NCI-H1694 (cell line): ENCODE measurements at places on chromosomes 1 and 21.

- DNase-seq: no peak
Measured at GRCh38 chr1:227072991-227073390, 132.9 kb downstream of the COQ8A start.

DNA sequence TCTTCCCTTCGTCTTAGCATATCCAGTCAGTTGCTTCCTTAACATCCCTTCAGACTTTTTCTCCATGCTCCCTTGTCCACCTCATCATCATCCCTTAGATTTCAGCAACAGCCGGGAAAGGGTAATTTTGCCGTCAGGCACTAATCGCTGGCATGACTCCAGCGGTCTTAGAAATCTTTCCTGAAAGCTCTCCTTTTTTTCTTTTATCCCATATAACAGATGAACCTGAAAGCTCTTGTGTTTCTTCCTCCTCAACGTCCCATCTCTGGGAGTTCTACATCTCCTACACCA, 10.4 kb upstream of the BOLA1 start:
- no peak for DNase-seq

DNA sequence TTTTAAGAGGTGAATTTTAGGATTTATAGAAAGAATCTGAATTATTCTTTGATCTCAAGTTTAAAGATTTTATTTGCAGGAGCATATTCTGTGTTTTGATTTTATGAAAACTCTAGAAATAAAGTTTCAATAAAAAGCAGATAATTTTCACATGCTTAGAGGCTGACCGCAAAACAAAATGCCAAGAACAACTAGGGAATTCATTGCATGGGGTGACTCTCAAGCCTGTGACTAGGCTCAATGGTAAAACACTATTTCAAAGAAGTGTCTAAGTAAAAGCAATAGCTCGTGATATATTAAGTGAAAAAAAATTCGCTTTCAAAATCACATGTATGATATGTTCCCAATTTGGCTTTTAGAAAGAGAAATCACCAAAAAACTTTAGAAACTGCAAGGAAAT, 49.6 kb downstream of the RPL5 start:
- no peak for DNase-seq

DNA sequence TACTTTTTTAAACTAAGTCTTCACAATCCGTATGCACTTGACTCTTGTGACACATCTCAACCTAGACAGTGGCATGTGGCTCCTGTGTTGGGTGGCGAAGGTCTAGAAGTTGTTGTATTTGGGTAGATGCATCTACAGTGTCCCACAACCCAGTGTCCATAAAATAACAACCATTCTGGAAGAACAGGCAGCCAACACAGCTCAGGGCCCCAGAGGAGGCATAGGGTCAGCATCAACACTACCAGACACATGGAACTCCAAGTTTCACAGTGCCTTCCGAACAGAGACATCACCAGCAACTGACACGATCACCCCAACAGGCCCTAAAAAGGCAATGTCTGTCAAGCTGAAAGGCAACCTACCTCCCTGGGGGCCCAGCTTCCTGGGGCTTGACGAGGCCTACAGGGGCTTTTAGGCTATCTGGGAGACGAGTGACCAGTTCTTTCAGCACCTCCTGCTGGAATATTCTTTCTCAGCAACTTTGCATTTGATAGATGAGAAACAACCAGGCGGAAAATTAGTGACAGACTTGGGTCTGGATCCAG, 5.6 kb downstream of the SH3BP5L start:
- no peak for DNase-seq

DNA sequence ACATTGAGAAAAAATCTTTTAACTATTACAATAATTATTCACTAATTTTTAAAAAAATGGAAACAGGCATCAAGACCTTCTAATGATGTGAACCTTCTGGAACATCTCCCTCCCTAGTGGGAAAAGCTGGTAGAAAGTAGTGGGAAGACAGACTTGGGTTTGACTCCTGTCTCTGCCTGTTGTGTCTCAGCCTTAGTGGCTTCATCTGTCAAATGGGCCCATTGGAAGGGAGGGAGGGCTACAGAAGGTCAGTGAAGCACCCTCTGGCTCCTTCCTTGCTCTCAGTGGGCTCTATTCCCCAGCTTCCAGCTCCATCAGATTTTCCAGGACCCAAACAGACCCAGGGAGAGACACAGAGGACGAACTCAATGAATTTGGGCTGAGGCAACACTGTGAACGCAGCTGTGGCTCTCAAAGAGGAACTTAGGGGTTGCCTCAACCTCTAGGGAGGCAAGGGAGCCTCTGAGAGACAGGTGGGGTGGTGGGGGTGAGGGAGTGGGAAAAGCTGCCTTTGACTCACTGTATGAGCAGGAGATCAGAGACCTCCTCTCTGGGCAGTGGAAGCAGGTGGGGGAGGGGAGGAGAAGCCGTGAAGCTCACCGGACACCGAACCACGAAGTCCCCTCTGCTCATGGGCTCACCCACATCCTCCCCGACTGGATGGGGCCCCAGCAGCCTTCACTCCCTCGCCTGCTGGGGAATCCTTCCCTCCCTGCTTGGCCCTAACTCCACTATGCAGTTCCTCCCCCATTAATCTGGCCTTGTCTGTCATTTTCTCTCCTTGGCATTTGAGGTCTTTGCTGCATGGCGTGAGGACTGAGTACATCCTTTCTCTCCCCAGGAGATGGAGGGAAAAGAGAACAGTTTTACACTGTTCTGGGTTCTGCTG, 4.5 kb downstream of the CNR2 start:
- no peak for DNase-seq

DNA sequence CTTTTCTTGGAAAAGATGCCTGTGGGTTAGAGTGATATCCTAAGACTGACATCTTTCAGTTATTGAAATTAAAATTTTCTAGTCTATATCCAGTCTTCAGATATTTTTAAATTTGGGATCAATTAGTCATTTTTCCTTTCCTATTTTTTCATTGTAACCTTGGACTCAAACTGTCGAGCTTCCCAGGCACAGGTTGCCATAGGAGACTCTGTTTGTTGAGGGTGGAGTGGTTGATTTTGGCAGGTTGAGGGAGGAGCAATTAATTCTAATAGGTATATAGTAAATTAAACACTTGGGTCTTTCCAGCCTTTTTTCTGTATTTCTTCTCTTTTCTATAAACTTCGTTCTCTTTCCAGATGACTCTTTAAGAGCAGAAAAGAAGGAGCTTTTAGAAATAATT, 326.8 kb downstream of the ASTN1 start:
- no peak for DNase-seq
